Right renal cortex interstitium (tissue), 3 donors: ENCODE measurements at places on chromosomes 12 and 14. TPM values are rescaled to one million over a fixed set of nuclear protein-coding genes. Genes with fewer than 3 reads are reported as not detected.

Gene BIN2
- polyA plus RNA-seq: 4.2 TPM

DNA sequence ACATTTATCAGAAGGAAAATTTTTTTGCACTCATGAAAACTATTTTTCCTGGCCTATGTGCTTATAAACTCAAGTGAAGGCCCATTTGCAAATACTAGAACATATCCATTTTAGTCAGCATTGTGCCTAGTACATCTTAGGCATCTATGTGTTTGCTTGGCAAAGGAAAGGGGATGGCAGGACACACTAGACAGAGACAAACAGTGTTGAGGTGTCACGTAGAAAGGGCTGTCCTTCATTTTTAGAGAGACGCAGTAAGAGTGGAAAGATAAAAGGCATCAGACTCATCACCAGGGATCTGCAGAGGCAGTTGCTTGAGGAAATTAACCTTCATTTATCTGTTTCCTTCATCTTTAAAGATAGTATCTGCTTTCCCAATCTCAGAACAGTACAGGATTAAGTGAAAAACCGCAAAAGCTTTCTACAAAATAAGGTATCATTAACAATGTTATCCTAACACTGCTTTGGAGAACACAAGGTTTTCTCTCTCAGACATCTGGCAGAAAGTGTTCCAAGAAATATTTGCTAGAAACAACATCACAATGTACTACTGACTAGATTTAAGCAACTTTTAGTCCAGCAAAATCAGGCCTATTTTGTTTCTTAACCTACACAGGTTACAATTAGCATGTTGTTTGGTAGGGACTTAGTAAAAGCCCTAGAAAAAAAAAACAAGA is 2.0 kb downstream of the YBX3 start:
- no peak for DNase-seq

DNA sequence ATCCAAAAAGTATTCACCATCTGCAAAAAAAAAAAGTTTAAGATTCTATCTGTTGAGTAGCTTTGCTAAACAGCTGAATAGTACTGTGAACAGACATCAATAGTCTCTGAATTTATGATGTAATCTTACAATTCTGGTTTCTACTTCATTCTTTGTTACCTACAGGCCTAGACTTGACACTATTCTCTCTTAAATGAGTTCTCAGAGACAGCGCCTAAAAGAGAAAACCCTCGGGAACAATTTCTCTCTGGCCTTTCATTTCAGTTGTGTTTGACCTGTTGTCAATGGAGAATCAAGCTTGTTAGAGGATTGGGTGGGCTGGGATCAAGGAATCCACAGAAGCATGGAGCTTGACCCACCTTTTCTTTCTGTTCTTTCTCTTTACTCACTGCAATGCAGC is 5.9 kb upstream of the TWF1 start:
- DNase-seq: no peak

Gene PLD4
- polyA plus RNA-seq: 2.6 TPM

DNA sequence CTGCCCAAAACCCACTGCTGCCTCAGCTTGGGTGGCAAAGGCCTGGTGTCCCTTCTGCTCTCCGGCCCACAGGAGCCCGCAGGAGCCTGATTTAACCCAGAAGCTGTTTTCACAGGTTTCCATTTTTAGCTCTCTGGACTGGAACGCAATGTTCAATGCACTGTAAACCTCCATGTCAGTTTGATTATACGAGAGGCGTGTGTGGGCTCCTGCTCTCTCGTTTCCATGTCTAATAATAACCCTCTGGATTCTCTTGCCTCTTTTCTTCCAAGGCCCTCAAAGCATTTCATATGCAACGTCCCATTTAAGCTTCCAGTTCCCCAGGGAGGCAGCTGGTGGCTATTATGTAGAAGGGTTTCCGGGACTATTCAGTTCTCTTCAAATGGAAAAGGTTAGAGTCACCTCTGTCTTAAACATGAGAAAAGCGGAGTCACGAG is 161.1 kb downstream of the SUDS3 start:
- DNase-seq: no peak

DNA sequence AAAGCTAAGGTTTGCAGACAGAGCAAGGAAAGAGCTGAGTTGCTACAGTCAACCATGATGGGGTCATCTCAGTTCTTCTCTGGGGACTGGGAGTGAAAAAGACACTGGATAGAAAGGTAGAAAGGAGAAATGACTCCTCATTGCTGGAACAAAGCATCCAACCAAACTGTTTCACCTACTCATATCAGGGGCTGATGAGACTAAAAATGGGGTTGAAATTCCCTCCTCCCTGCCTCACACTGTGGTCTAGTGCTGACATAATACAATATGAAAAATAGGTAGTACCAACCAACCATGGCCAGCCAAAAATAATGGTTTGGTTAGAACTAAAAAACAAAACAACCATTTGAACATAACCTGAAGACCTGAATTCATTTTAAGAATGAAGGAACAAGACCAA is 220.7 kb downstream of the DPF3 start:
- no peak for DNase-seq

DNA sequence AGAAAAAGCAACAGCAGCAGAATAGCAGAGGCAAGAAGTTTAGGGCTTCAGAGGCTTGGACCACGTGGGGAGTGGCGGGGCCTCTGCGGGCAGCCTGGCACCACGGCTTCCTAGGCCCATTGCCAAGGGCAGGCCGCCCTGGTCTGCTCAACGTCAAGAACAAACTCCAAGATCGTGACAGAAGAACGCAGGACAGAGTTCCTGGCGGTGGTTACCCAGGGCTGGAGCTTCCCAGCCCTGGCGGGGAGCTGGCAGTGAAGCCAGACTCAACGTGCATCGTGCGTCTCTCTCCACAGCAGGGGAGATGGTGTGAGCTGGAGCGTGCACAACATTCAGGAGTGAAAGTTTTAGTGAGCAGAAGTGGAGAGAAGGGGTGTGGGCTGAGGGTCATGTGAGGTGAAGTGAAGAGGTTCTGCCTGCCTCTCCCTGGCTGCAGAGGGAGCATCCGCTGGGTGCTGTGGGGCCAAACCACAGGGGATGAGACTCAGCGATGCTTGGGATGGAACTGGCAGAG is 13.9 kb upstream of the CACNA2D4 start:
- no peak for DNase-seq

Gene GPR84
- 0.11 TPM for polyA plus RNA-seq

DNA sequence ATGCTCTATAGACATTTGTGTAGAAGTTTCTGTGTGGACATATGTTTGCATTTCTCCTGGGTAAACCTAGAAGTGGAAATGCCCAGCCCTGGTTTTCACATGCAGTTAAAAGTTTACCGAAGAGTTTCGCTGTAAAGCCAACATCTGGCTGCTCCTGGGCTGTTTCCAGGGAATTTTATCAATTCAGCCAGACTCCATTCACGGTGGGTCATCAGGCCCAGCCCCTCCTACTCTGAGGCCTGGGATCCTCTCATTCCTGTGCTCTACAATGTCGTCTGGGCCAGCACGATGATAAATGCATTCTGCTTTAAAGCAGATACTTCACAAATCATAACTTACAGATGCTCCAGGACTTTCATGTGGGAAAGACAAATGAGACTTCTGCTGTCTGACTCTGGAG is 7.1 kb downstream of the NUAK1 start:
- DNase-seq: no peak

- no peak for DNase-seq
Measured at GRCh38 chr12:109228664-109229063, 80.4 kb downstream of the FOXN4 start.

GRCh38 chr14:64870160-64870559 is 9.5 kb downstream of the SPTB start:
- no peak for DNase-seq

DNA sequence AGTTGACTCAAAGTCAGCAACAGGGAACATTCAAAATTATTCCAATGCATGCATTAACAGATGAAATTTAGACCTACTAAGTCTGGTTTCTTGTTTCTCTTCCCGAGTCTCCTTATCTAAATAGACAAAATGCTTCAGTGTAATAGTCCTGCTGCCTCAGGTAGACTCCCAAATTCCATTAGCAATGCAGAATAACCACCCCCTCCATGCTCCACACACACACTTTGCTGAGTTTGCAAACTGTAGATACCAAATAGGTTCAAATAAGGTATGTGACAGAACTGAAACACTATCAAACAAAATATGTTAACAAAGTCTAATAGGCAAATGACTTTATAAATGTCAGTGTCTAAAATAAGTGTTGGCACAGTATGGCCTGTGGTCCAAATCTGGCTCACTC is 451.1 kb upstream of the SOX5 start:
- no peak for DNase-seq

GRCh38 chr12:87575906-87576305 is 453.3 kb downstream of the C12orf50 start:
- no peak for DNase-seq

Gene PTPRO
- polyA plus RNA-seq: 270 TPM

GRCh38 chr12:99984271-99985128 is at the start of gene ANKS1B:
TSS of gene ANKS1B (minus strand) at chr12:99984936. CDS start at chr12:99984237, 699 bp downstream.
- no peak for DNase-seq

DNA sequence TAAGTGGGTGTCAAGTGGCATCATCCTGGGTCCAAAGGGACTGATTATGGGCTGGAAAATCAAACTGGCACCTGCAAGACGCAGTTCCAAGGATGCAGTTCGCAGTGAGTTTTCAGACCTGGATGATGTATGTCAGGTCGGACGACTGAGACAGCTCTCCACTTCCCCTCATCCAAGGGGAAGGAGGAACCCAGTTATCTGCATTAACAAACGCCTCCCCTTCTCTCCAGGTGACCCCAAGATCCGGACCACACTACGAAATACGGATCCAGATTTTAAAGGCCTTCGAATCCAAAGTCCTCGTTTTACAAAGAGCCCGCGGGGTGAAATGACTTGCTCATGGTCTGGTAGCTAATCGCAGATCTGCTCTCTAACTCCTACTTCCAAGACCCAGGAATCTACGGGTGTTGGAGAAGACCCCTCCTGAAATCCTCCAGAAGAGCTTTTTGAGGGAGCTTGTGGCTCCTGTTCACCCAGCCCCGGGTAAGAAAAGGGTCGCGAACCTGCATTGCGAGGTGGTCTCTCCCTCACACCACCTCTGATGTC is 460 bp upstream of the SYNE2 start:
- DNase-seq: no peak

Gene RNU6-7
- not detected for polyA plus RNA-seq
